CD4-positive, alpha-beta memory T cell (primary cell): ENCODE measurements at places on chromosomes 16 and 17. TPM values are rescaled to one million over a fixed set of nuclear protein-coding genes. Genes with fewer than 3 reads are reported as not detected.

Gene STAT5A
- 130 TPM for total RNA-seq

Gene ZNF785
- total RNA-seq = 34.2 TPM

Gene MMP15
- total RNA-seq = 1.8 TPM

Gene MIF4GD
- total RNA-seq = 35.8 TPM

Gene SEPTIN12
- not detected for total RNA-seq

Gene PYDC1
- total RNA-seq = not detected

Gene HOXB5
- total RNA-seq = not detected

Gene KRT27
- total RNA-seq = not detected

Gene DHRS7C
- not detected for total RNA-seq

Gene FA2H
- not detected for total RNA-seq

Gene AGRP
- not detected for total RNA-seq

Gene SBK1
- total RNA-seq = 14.6 TPM

Gene HBA1
- 0.76 TPM for total RNA-seq

Gene ARL5C
- not detected for total RNA-seq

Gene SLC12A4
- 33.2 TPM for total RNA-seq

Gene KCTD2
- total RNA-seq = 31.1 TPM

Gene GPR179
- 0.12 TPM for total RNA-seq

Gene MPDU1
- 25.0 TPM for total RNA-seq

Gene GCGR
- not detected for total RNA-seq

Gene MILR1
- 0.90 TPM for total RNA-seq

Gene RAB37
- total RNA-seq = 25.9 TPM

Gene CCL18
- total RNA-seq = not detected

Gene MEFV
- total RNA-seq = 0.35 TPM

Gene C16orf92
- total RNA-seq = not detected

Gene TBC1D3G
- not detected for total RNA-seq

Gene SLC6A2
- total RNA-seq = not detected

Gene TSPAN10
- 1.1 TPM for total RNA-seq

Gene MRC2
- total RNA-seq = 8.7 TPM

Gene PABPN1L
- total RNA-seq = not detected

Gene CIBAR2
- total RNA-seq = not detected

Gene RAB26
- total RNA-seq = 0.44 TPM

Gene ANKRD40CL
- not detected for total RNA-seq

Gene RSKR
- total RNA-seq = 29.6 TPM

Gene AP2B1
- total RNA-seq = 165 TPM

Gene NEUROD2
- total RNA-seq = not detected

Gene CLDN9
- not detected for total RNA-seq
